ENCODE measurements at places on chromosomes 5 and 9.

- no peak for DNase-seq
Measured at GRCh38 chr5:71743155-71743554, 24.1 kb downstream of the CARTPT start.

DNA sequence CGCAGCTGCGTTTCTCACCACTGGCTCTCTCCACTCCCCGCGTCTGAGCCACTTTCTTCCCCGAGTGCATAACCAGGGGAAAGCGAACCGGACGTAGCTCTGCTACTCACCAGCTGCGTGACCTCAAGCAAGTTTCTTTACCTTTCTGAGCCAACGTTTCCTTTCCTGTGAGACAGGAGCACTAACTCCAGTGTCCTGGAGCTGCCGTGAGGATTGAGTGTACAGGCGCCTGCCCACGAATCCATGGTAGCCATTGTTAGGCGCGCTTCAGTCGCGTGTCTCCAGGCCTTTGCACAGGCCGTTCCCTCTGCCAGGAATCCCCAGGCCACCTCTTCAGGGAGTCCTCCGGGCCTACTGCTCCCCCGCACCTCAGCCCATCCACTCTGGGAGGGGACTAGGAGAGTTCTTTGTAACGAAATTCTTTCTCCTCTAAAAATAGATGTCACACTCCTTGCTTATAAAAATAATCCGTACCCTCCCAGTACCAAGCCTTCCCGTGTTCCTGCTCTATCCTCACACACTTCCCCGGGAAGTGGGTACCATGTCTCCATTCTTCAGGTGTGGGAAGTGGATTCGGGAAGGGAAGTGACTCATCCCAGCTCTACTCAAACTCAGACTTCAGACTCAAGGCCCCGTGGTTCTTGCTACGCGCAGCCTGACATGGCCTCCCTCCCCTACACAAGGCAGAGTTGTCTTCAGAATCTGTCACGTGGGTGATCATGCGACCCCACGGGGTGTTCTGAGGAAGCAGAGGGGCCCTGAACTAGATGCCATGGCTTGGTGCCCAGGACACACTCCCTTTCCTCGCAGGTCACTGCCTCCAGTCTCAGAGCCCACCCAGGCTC is 16.1 kb upstream of the CRB2 start:
- DNase-seq: no peak

- DNase-seq: no peak
Measured at GRCh38 chr9:135693265-135693664, 6.0 kb downstream of the SOHLH1 start.

DNA sequence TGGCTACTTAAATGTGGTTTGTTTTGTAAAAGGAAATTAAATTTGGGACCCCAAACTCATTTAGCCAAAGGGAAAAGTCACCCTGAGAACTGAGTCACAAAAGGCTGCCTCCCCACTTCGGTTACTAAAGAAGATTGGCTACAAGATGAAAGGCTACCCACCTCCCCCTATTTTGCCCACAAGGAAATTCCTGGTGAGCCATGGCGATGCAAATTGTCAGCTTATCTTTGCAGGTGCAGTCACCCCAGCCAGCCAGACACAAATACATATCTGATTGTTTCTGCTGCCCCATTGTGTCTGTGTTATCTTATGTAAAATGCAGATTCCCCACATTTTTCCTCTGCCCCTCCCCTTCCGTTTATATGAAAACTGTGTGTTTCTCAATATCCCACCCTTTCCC is 8.9 kb downstream of the PAEP start:
- DNase-seq: no peak

GRCh38 chr5:138677782-138678181 is 75.4 kb upstream of the CTNNA1 start:
- no peak for DNase-seq

GRCh38 chr9:129175825-129176633 is 2.0 kb downstream of the IER5L start:
- no peak for DNase-seq

- no peak for DNase-seq
Measured at GRCh38 chr9:136016572-136017288, 55.6 kb upstream of the UBAC1 start.

- no peak for DNase-seq
Measured at GRCh38 chr5:115510145-115510645, 34.4 kb downstream of the FEM1C start.

DNA sequence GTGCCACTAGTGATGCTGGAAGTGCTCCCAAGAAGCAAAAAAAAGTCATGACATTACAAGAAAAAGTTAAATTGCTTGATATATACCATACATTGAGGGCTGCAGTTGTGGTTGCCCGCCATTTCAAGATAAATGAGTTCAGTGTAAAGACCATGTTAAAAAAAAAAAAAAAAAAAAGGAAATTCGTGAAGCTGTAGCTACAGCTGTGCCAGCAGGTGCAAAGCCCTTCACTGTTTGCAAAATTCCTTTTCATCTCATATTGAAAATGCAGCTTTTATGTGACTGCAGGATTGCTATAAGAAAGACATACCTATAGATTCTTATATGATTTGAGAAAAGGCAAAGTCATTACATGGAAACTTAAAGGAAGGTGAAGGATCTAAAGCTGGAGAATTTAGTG is 179.6 kb upstream of the POU5F2 start:
- DNase-seq: no peak
